H9 (cell line): ENCODE measurements at places on chromosomes 7 and 10. TPM values are rescaled to one million over a fixed set of nuclear protein-coding genes. Genes with fewer than 3 reads are reported as not detected.

DDC gene
- not detected in 2 replicates for total RNA-seq

FAM131B gene
- total RNA-seq, result 17.3 and 18.5 TPM in 2 replicates

DNA sequence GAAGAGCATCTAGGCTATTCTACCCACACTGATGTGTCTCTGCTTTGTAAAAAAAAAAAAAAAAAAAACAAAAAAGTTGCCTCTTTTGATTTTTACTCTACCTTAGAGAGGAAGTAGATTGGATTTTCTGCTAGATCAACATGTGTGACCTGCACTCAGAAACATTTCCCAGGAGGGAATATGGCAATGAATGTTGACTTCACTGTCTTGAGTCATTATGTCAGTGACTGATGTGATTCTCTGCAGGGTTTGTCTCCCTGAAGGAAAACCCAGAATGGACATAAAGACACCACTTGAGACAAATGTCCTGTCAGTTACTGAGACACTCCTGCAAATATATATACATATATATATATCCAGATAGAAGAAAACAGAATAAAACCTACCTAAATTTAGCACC, 370.3 kb downstream of the BMPER start:
- DNase-seq, result no peak

DNA sequence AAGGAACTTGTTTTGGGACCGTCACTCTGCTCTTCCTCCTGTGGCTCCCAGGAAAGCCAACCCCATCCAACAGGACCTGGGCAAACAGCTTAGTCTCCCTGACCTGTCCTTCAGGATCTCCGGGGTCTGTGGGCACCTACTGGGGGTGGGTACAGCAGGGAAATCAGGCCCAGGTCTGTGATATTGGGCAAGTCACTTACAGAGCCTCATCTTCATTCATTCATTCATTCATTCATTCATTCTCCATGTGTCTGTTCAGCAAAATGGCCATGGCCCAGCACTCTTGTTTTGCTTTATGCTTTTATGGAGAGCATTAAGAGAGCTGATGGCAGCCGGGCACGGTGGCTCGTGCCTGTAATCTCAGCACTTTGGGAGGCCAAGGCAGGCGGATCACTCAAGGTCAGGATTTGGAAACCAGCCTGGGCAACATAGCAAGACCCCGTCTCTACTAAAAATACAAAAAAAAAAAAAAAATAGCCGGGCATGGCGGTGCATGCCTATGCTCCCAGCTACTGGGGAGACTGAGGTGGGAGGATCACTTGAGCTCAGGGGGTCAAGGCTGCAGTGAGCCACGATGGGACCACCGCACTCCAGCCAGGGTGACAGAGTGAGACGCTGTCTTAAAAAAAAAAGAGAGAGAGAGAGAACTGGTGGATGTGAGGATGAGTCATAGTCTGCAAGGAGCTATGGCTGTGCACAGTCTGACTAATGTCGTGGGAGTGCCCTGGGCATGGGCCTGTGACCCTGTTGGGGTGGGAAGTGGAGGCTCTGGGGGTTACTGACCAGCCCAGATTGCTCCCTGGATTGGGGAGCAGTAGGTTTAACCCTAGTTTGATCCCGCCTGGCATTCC, 54.3 kb downstream of the CLIP2 start:
- DNase-seq, result no peak
